Progenitor cell of endocrine pancreas (in vitro differentiated cells): ENCODE measurements at places on chromosomes 1 and 21. TPM values are rescaled to one million over a fixed set of nuclear protein-coding genes. Genes with fewer than 3 reads are reported as not detected.
A peak's percentile ranks its signal among the peaks of the same experiment; 100 is the strongest.

- H3K36me3 ChIP-seq, result no peaks in the 10 kb centered on the region
- H3K4me1 ChIP-seq, result no peaks in the 10 kb centered on the region
- H3K4me3 ChIP-seq, result no peak overlapping the region
- peaks cover 2% of the 10 kb centered on the region for H3K27me3 ChIP-seq
- H3K27ac ChIP-seq, result no peak overlapping the region
Measured at GRCh38 chr1:241924080-241924808, 33.3 kb upstream of the BECN2 start.

DNA sequence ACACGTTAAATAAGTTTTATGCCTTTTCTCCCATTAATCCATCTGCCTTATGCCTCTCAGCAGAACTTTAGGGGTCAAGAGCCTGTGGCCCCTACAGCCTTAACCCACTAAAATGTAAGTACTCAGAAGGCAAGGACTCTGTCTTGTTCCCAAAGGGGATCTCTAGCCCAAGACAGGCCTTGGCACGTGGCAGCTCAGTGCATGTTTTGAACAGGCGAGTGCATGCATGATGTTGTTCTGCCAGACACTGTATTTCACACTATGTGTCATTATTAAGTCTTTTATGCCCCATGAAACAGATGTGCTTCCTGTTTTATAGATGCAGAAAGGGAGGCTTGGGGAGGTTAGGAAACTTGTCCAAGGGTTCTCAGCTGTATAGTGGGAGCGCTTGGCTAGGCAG is 102.8 kb downstream of the ETS2 start:
- no peak overlapping the region for H3K4me3 ChIP-seq
- no peak overlapping the region for H3K27ac ChIP-seq
- H3K27me3 ChIP-seq, result peaks cover 15% of the 10 kb centered on the region
- no peak for DNase-seq

DNA sequence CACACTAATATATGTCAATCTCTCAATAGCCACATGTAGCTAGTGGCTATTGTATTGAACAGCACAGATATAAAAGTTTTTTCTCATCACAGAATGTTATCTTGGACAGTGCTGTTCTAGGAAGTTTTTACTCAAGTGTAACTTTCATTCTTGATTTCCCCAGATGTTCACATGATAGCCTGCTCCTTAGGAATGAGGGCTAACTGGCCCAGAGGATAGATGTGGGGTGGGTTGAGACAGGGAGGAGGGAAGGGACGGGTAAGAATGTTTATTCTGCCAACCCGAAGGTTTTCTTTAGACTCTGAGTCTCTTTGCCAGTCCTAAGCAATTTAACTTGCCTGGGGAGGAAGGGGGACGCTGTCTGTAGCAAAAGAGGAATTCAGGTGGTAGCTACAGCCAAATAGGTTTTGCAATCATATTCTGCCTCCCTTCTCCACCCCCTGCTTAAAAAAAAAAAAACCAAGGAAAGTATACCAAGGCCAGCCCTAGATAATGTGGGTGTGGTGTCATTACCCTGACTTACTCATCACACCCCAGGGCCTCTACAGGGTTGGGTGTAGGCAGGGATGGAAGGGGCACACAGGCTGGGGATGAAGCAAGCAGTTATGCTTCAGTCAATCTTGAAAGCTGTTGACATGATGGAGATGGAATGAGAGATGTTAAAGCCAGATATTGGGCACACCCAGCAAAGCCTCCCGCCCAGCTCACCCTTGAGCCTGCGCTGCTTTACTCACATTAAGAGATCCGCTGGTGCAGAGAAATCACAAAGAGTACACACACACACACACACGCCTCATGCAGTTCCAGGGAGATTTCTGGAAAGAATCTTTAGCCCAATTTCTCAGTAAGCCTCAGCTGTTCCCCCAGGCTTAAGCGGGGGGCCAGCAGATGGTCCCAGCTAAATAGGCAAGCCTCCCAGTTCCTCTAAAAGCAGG is 59.9 kb downstream of the PLXNA2 start:
- H3K36me3 ChIP-seq, result no peaks in the 10 kb centered on the region
- H3K27ac ChIP-seq, result no peak overlapping the region
- no peak overlapping the region for H3K4me3 ChIP-seq
- no peaks in the 10 kb centered on the region for H3K27me3 ChIP-seq
- no peak for DNase-seq
- peaks cover 36% of the 10 kb centered on the region for H3K4me1 ChIP-seq

DNA sequence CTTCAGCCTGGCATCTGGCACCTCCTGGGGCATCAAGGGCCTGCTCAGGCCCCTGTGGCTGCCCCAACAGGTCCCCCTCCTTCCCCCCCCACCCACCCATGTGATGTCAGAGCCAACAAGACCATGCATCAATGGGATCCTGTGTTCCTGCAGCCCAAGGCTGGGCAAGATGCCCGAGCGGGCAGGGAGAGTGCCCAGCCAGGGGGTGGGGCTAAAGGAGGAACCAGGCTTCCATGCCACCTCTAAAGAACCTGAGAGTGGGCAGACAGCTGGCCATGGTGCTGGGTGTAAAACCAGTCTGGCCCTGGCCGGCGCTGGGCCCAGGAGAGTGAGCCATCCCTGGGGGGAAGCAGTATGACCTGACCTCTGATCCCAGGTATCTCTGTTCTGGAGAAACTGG is 7.6 kb downstream of the COL16A1 start:
- H3K4me3 ChIP-seq, result no peak overlapping the region
- no peak for DNase-seq
- H3K36me3 ChIP-seq, result no peaks in the 10 kb centered on the region

DNA sequence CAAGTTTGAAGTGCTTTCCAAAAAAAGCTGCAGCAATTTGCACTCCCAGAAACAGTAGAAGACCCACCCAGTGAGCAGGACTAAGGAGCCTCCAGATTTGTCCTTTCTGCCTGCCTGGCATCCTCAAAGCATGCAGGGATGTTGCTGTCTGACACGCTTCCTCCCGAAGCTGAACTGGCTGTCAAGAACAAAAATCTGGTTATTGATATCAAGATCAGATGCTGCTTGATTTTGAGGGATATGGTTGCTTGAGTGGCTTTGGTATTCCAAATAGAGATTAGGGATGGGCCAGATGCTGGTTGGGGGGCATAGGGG is 143.3 kb downstream of the MRPS6 start:
- DNase-seq, result no peak
- H3K27ac ChIP-seq, result no peak overlapping the region
- no peak overlapping the region for H3K4me3 ChIP-seq
- H3K4me1 ChIP-seq, result no peaks in the 10 kb centered on the region

GRCh38 chr1:36769886-36770830 is 264.2 kb downstream of the GRIK3 start:
- no peak for DNase-seq
- H3K4me1 ChIP-seq, result peaks cover 13% of the 10 kb centered on the region
- H3K27me3 ChIP-seq, result peaks cover 66% of the 10 kb centered on the region
- H3K36me3 ChIP-seq, result no peaks in the 10 kb centered on the region

GRCh38 chr1:234188454-234188792 is 184.8 kb upstream of the COA6 start:
- H3K27me3 ChIP-seq, result no peaks in the 10 kb centered on the region
- no peak overlapping the region for H3K27ac ChIP-seq
- no peak overlapping the region for H3K4me3 ChIP-seq
- peaks cover 3% of the 10 kb centered on the region for H3K4me1 ChIP-seq

DNA sequence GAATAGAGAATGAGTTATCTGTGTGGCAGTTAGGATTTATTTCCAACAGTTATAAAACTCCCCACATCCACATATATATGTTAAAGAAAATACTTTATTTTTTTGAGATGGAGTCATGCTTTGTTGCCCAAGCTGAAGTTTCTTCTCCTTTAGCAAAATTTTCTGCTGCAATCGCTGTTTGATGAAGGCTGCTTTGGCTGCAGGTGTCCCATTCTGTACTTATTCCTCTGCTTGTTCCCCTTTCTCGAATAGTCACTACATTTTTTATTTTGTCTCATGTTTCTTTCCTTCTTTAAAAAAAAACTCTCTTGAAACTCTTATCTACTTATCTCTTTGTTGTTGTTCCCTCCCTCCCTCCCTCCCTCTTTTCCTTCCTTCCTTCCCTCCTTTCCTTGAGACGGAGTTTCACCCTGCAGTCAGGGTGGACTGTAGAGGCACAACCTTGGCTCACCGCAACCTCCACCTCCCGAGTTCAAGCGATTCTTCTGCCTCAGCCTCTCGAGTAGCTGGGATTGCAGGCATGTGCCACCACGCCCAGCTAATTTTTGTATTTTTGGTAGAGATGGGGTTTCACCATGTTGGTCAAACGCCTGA is 10.6 kb downstream of the OR2W3 start:
- no peak overlapping the region for H3K27ac ChIP-seq
- H3K4me3 ChIP-seq, result no peak overlapping the region
- DNase-seq, result no peak
- H3K27me3 ChIP-seq, result no peaks in the 10 kb centered on the region
- H3K36me3 ChIP-seq, result no peaks in the 10 kb centered on the region
- H3K4me1 ChIP-seq, result no peaks in the 10 kb centered on the region

- peaks cover 29% of the 10 kb centered on the region for H3K4me1 ChIP-seq
- H3K36me3 ChIP-seq, result peaks cover 2% of the 10 kb centered on the region
- H3K4me3 ChIP-seq, result no peak overlapping the region
- no peaks in the 10 kb centered on the region for H3K27me3 ChIP-seq
- no peak overlapping the region for H3K27ac ChIP-seq
Measured at GRCh38 chr1:160945079-160945478, 9.5 kb downstream of the ITLN2 start.

- H3K27ac ChIP-seq, result no peak overlapping the region
- no peaks in the 10 kb centered on the region for H3K27me3 ChIP-seq
- DNase-seq, result no peak
- no peak overlapping the region for H3K4me3 ChIP-seq
- no peaks in the 10 kb centered on the region for H3K36me3 ChIP-seq
Measured at GRCh38 chr1:56334047-56334446, 245.3 kb downstream of the PLPP3 start.

GRCh38 chr1:87325982-87326738 is 2.5 kb upstream of the LMO4 start:
- no peaks in the 10 kb centered on the region for H3K27me3 ChIP-seq
- H3K27ac ChIP-seq, result peak overlapping the region; percentile 26
- no peak overlapping the region for H3K4me3 ChIP-seq
- peaks cover 23% of the 10 kb centered on the region for H3K4me1 ChIP-seq
- DNase-seq, result peak; percentile 29
- H3K36me3 ChIP-seq, result no peaks in the 10 kb centered on the region

DNA sequence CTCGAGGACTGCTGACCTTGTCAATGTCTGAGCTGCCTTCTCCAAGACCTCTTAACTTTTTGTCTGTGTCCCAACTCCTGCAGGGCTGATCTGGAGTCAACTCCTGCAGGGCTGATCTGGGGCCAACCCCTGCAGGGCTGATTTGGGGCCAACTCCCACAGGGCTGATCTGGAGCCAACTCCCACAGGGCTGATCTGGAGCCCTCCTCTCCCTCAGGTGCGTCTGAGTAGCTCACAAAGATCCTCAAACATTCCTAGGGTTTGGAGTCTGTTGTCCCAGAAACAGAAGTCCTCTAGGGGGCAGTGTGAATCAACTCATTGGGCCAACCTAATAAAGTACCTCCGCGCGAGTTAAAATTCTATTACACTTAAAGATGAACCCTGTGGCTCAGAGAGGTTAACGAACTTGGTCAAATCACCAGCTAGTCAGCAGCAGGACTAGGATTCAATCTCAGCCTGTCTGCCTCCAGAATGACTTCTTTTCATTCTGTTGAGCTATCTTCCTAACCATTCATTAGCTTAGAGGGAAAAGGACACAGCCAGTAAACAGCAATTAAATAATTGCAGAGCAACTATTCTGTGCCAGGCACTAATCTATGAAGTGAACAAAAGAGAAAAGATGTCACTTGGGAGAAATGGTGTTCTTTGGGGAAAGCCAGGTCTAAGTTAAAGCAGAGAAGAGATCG is 17.2 kb upstream of the RLF start:
- peak; percentile 49 for DNase-seq
- H3K36me3 ChIP-seq, result no peaks in the 10 kb centered on the region
- H3K4me1 ChIP-seq, result peaks cover 6% of the 10 kb centered on the region
- H3K4me3 ChIP-seq, result no peak overlapping the region
- peaks cover 47% of the 10 kb centered on the region for H3K27me3 ChIP-seq

- H3K4me1 ChIP-seq, result peaks cover 4% of the 10 kb centered on the region
- no peaks in the 10 kb centered on the region for H3K36me3 ChIP-seq
- no peak overlapping the region for H3K27ac ChIP-seq
- H3K27me3 ChIP-seq, result peaks cover 4% of the 10 kb centered on the region
- no peak overlapping the region for H3K4me3 ChIP-seq
- DNase-seq, result no peak
Measured at GRCh38 chr1:203607533-203607873, 19.1 kb upstream of the ATP2B4 start.

GRCh38 chr1:17546946-17547670 is 7.6 kb downstream of the ARHGEF10L start:
- no peak overlapping the region for H3K27ac ChIP-seq
- peaks cover 76% of the 10 kb centered on the region for H3K27me3 ChIP-seq
- peaks cover 10% of the 10 kb centered on the region for H3K36me3 ChIP-seq
- H3K4me1 ChIP-seq, result peaks cover 13% of the 10 kb centered on the region

- peaks cover 2% of the 10 kb centered on the region for H3K36me3 ChIP-seq
Measured at GRCh38 chr21:37449302-37449937, 82.8 kb downstream of the DYRK1A start.

The OLIG2 gene
- 0.72 and 1.4 TPM in 2 replicates for total RNA-seq

The NIBAN1 gene
- total RNA-seq, result 11.0 TPM in 2 replicates

The C1orf141 gene
- 0.31 TPM in 1 of 2 replicates, not detected in the other for total RNA-seq

The VSIG8 gene
- 0.20 TPM in 1 of 2 replicates, not detected in the other for total RNA-seq

The FALEC gene
- total RNA-seq, result 0.57 TPM in 1 of 2 replicates, not detected in the other

The DPT gene
- total RNA-seq, result not detected in 2 replicates

The SPRR5 gene
- total RNA-seq, result not detected in 2 replicates

The ZNF684 gene
- total RNA-seq, result 5.0 and 5.2 TPM in 2 replicates

The TTC39A gene
- 22.4 and 26.0 TPM in 2 replicates for total RNA-seq

The PPIAL4G gene
- 0.14 TPM in 1 of 2 replicates, not detected in the other for total RNA-seq

The CFAP107 gene
- 1.2 and 2.8 TPM in 2 replicates for total RNA-seq

The CLDN19 gene
- total RNA-seq, result 7.8 and 8.2 TPM in 2 replicates

The TTC24 gene
- total RNA-seq, result not detected in 2 replicates
